Activated T-helper 2 cell treated with anti-CD3 and anti-CD28 coated beads, Interferon-gamma antibody, Interleukin-2, Interleukin-4, amounts not matched to agents 10 μg/mL and 5 μg/mL and 100 μg/mL, durations not matched to agents 14 hours and 24 hours and 36 hours (primary cell): ENCODE measurements at places on chromosomes 2 and 18.
A peak's percentile ranks its signal among the peaks of the same experiment; 100 is the strongest.

GRCh38 chr2:182584462-182584861, 131.6 kb upstream of the DNAJC10 start:
- no peak overlapping the region for H3K27ac ChIP-seq
- H3K27me3 ChIP-seq: no peaks in the 10 kb centered on the region
- H3K4me3 ChIP-seq: no peak overlapping the region
- H3K36me3 ChIP-seq: no peaks in the 10 kb centered on the region

DNA sequence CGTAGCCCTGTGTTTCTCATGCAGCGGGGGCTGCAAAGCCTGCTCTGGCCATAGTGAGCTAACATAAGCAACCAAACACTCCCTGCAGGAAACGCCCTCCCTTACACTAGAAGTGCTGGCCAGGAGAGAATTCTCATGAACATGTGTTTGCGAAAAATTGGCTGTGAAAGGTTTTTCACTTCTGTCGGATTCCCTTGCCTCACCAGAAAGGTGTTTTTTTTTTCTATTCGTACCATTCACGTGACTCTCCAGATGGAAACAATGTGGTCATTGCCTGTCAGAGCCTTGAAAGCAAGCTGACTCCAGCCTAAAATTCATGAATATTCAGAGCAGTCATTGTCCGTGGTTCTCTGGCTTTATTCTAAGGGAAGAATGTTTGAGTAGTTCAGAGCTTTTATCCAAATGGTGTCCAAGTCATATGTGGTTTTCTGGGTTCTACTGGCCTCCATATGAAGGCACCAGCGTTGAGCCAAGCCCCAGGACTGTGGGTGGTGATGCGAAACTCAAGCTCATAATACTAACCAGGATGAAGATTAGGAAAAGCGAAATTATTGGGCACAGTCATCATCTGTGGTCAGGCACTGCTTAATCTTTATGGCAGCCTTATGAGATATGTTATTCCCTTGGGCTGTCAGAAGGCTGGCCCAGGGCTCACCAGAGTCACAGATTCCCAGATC, 236.4 kb downstream of the ALPK2 start:
- DNase-seq: no peak
- no peak overlapping the region for H3K4me3 ChIP-seq
- H3K27me3 ChIP-seq: no peaks in the 10 kb centered on the region
- no peaks in the 10 kb centered on the region for H3K36me3 ChIP-seq
- H3K4me1 ChIP-seq: no peaks in the 10 kb centered on the region

DNA sequence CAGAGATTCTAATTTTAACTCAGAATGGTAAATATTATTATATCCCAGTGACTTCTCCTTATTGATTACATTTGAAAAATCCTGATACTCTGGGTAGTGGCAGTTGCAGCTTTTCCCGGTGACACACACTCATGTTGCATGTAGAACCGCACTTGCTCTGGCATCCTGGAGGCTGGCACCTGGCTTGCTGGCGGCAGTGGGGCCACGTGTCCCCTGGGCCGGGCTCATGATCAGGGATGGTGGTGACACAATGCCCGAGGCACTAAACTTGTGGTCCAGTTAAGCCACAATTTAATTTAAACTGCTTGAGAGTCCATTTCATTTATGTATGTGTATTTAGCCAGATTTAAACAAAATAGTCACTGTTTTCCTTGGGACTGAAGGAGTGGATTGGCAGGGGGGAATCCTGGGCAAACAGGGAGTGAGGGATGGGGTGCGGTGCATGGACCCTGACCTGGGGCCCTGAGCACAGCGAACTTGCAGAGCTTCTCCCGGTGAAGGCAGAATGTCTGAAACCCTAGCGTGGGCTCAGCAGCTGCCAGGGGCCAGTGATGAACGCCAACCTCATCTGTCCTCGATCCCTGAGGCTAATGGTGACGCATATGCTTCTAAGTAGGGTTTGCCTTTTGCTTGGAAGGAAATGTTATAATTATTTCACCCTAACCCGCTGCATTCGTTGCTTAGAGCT, 50.0 kb downstream of the KCNG2 start:
- no peak overlapping the region for H3K4me3 ChIP-seq
- H3K4me1 ChIP-seq: no peaks in the 10 kb centered on the region
- H3K36me3 ChIP-seq: no peaks in the 10 kb centered on the region
- DNase-seq: no peak
- H3K27me3 ChIP-seq: peaks cover 6% of the 10 kb centered on the region
- no peak overlapping the region for H3K27ac ChIP-seq

DNA sequence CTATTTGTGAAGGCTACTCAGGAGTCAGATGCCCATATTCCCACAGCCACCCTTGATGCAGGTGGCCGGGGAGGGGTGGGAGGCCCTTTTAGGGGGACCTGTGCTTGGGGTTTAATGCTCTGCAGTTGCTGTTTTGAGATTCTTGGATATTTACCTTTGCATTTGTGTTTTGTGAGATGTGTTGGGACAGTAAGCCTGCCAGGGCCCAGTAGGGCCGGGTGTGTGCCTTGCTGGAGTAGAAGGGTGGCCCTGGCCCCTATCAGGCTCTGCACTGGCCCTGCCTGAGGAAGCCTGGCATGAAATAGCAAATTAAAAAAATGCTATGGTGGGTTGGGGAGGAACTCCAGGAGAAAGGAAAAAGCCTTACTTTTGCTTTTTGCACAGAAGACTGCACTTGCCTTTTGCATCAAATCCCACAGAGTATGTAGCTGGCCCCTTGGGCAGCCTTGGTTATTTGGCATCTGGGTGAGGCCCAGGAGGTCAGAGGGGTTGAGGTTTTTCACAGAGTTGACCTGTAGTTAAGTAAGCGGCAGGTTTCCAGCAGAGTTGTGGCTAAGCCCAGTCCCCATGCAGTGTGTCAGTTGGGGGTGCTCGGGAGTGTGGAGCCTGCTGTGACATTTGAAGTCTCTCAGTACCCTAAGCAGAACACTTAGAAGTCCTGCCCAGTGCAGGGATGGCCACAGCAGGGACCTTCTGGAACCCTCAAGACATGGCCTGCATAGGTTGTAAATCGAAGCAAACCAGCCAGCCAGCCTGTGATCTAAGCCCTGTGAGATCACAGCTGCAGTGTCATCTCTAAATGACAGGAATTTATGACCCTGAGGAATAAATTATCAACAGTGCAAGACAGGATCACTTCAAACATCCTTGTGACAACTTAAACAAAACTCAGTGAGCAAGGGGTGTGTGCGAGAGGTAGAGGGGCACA, 68.8 kb downstream of the SH3RF3 start:
- H3K4me3 ChIP-seq: no peak overlapping the region
- H3K36me3 ChIP-seq: no peaks in the 10 kb centered on the region
- H3K27me3 ChIP-seq: peaks cover 18% of the 10 kb centered on the region
- H3K27ac ChIP-seq: no peak overlapping the region

GRCh38 chr2:234191819-234192407, 141.4 kb downstream of the SPP2 start:
- H3K27ac ChIP-seq: no peak overlapping the region
- no peaks in the 10 kb centered on the region for H3K4me1 ChIP-seq
- H3K4me3 ChIP-seq: no peak overlapping the region
- DNase-seq: no peak
- peaks cover 33% of the 10 kb centered on the region for H3K27me3 ChIP-seq

DNA sequence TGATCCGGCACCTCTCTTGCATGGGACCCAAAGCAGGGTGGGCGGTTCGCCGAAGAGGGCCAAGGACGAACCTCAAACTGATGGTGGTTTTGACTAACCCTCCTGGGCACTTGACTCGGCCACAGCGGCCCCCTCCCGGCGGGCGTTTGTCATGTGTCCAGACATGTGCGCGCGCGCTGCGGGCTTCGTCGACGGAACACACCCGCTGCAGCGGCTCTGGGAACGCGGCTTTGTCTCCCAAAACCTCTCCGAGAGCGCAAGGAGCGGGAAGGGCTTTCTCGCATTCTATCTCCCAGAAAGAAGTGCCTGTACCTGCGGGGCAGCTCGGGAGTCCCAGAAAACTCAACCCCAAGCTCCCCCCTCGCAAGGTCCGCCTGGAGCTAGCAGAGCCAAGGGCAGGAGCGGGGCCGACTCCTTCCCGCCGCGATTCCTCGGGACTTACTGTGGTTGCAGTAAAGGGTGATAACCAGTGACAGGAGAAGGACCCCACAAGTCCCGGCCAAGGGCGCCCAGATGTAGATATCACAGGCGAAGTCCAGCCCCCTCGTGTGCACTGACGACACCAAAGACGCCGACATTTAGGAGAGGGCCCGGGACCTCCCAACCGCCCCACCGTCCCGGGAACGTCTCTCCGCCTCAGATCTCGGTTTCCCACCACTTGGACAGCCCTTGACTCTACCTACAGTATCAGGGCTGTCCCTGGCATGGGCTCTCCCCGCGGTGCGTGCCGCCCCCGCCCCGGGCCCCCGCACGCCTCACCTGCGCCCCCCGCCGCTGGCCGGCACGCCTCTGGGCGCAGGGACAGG, 1.6 kb downstream of the CD8A start:
- no peaks in the 10 kb centered on the region for H3K36me3 ChIP-seq
- H3K27ac ChIP-seq: no peak overlapping the region
- no peak for DNase-seq
- H3K4me3 ChIP-seq: no peak overlapping the region
- peaks cover 34% of the 10 kb centered on the region for H3K4me1 ChIP-seq

DNA sequence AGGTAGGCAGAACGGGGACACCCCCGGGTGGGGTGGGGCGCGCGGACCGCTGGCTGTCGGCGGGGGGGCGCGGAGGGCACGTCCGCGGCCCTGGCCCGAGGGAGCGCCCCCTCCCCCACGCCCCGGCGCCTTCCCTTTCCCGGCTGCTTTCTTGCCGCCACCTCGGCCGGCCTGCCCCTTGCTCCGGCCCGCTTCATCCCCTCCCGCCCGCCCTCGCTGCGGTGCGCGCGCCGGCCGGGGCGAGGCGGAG, 443 bp downstream of the VAPA start:
- peak overlapping the region; percentile 69 for H3K27ac ChIP-seq
- H3K4me3 ChIP-seq: peak overlapping the region; percentile 87
- H3K4me1 ChIP-seq: peaks cover 24% of the 10 kb centered on the region
- H3K27me3 ChIP-seq: peaks cover 13% of the 10 kb centered on the region
